ENCODE measurements at places on chromosomes 7 and 10.

DNA sequence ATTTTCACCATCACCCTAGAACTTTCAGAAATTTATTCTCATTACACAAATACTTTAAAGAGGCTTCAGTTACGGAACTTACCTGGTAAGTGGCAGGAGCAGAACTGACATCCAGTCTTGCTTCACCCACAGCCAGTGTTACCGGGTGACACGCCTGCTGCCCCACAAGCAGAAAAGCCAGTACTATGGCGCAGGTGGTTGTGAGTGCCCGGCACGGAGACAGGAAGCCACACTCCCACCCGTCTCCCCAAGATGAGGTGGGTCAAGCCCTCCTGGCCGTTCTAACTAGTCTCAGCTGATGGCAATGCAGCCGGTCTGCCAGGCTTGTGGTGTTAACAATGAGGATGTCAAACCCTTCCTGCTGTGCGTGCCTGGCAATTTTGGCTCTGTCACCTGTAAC, 86.9 kb downstream of the PROSER2 start:
- no peak for DNase-seq

DNA sequence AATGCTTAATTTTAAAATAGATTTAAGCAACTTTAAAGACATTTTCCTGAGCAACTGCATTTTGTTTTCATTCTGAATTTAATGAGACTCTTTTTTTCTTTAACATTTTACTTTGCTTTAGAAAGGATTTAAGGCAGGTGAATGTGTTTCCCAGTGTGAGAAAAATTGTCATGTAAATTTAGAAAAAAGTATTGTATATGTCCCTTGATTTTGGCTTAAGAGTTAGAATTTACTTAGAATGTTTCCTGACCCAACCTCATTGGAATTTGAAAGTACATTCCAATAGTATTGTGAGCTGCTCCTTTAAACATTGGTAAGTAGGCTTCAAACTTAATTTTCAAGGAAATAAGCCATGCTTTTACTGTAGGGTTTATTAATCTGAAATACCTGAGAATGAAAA, 110.2 kb downstream of the PTEN start:
- DNase-seq: no peak

GRCh38 chr7:44922351-44922694, 37.0 kb upstream of the PURB start:
- DNase-seq: no peak

- DNase-seq: no peak
These were observed 5.9 kb upstream of the ADAP1 start for GRCh38 chr7:960269-960871.

DNA sequence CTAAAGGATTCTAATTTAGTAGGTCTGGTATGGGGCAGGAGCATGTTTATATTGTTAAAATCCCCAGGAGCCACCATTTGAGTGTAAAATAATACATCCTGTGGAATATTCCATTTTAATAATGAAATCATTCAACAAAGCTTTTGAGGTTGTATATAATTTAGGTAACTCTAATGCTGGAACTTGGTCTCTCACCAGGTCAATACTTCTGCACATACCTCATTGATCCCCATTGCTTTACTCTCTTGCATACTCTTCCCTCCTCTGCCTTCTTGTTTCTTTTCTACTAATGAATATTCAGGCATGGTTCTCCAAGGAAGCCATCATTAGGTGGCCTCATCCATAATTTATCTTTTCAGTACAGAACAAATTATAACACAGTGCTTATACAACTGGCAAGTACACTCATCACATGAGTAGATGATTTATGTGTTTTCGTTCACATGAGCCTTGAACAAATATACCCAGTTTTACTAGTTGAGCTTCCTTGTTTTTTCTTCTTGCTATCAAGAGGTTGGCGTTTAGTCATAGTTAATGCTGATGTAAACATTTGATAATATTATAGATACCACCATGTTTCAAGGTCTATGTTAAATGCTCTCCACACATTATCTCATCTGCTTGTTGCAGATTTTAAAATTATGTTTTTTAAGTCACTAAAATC, 7.2 kb downstream of the PALS2 start:
- DNase-seq: peak; percentile 8

- DNase-seq: no peak
These were observed 316.7 kb downstream of the TCERG1L start for GRCh38 chr10:130994845-130995244.

DNA sequence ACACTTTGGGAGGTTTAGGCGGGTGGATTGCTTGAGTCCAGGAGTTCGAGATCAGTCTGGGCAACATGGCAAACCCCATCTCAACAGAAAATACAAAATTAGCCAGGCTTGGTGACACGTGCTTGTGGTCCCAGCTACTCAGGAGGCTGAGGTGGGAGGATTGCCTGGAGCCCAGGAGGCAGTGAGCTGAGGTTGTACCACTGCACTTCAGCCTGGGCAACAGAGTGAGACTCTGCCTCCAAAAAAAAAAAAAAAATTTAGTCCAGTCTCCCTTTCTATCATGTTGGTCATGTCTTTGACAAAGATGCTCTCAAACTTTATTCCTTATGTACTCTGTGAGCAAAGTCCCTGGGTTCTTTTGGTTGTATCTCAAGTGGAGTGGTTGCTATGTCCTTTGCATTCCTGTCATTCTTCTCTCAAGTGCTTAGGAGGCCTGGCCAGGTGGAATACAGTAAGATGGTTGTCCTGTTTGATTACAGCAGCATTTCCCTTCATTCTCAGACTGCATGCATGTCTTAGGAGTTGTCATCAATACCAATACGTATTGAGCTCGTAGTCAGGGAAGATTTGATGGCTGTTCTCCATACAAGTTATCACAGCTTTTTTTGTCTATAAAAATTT, 85.7 kb downstream of the MMRN2 start:
- DNase-seq: no peak

GRCh38 chr7:158266817-158267741, 320.5 kb downstream of the PTPRN2 start:
- no peak for DNase-seq

- no peak for DNase-seq
These were observed 10.3 kb upstream of the CALML5 start for GRCh38 chr10:5509691-5510090.

- no peak for DNase-seq
These were observed 48.5 kb upstream of the MKX start for GRCh38 chr10:27794157-27794556.

DNA sequence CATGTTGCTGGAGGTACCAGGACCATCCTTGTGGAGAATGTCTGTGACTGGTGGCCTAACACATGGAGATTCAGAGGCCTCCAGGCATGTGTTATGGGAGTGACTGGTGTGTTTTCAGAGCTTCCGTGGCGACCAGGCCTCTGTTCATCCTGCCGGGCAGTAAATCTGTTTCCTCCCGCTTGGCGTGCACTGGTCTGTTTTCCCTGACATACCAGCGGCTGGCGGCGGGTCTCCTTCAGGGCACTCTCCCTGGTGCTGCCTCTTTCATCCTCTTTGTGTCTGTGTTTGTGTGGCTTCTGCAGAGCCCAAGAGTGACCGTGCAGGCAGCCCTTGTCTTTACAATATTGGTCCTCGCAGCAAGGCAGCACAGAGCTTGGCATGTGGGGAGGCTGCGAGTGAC, 385.1 kb upstream of the MKI67 start:
- no peak for DNase-seq

- no peak for DNase-seq
These were observed 2.6 kb upstream of the ZNF746 start for GRCh38 chr7:149500201-149500600.

DNA sequence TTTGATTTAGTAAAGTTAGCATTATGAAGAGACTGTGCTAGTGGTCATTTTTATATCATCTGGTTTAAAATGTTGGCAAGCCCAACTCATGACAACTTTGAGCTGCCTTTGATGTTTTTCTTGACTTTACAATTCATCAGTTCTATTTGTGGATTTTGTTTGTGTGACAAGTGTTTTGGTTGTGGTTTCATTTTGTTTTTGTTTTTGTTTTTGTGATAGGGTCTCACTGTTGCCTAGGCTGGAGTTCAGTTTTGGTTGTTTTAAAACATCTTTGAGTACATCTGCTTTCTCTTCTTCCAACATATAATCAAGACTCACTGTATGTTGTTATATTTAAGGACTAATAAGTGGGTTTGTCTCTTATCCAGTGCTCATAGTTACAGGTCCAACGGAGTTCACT, 17.6 kb upstream of the SFR1 start:
- DNase-seq: no peak

- no peak for DNase-seq
These were observed 161.6 kb downstream of the PKD1L1 start for GRCh38 chr7:47786557-47787248.

- no peak for DNase-seq
These were observed 182.4 kb downstream of the ARHGAP21 start for GRCh38 chr10:24541239-24541753.

GRCh38 chr7:132541656-132542055, 34.6 kb downstream of the PLXNA4 start:
- no peak for DNase-seq

- DNase-seq: no peak
These were observed 856.4 kb downstream of the LRMDA start for GRCh38 chr10:76287856-76288255.

DNA sequence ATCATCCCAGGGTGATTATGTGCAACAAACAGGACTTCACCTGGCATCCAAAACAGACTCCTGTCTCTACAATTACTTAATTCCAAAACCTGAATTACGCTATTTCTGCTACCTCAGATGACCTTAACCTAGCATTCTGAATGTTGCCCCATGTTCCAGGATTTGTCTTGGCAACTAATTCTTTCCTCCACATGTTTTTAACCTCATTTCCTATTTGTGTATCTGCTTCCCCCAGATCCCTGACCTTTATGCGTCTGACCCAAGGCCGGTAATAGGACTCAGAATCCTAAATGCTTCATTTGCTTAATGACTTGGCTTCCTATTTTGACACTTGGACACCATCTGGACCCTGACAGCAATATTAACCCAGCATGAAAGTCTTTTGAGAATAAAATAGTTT, 8.7 kb upstream of the ING3 start:
- DNase-seq: no peak

GRCh38 chr10:20257422-20257821, 441.2 kb downstream of the PLXDC2 start:
- DNase-seq: peak; percentile 38

- DNase-seq: no peak
These were observed 268.4 kb downstream of the TCERG1L start for GRCh38 chr10:131043039-131043691.

- DNase-seq: no peak
These were observed 4.5 kb downstream of the KAZALD1 start for GRCh38 chr10:101066146-101066895.

GRCh38 chr7:135463908-135464307, 46.0 kb downstream of the CNOT4 start:
- no peak for DNase-seq

DNA sequence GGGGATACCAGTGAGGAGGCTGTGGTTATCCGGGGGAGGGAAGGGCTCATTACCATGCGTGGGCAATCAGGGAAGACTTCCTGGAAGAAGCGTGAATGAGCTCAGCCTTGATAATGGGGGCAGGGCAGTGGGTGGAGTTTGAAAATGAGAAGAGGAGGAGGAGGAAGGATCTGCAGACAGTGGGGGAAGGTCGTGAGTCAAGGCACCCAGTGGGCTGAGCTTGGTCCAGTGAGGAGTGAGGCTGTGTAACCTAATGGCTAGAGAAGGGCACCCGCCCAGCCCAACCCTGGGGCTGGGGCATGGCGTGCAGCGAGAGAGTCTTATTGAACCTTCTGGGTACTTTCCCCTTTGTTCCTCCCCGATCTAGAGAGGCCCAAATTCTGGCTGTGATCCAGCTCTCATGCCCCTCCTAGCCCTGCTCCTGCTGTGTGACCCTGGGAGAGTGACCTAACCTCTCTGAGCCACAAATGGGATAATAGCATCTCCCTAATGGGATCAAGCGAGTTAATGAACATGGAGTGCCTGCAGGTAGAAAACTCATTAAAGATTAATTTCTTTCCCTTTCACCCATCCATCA, 31.5 kb downstream of the CLIP2 start:
- no peak for DNase-seq

DNA sequence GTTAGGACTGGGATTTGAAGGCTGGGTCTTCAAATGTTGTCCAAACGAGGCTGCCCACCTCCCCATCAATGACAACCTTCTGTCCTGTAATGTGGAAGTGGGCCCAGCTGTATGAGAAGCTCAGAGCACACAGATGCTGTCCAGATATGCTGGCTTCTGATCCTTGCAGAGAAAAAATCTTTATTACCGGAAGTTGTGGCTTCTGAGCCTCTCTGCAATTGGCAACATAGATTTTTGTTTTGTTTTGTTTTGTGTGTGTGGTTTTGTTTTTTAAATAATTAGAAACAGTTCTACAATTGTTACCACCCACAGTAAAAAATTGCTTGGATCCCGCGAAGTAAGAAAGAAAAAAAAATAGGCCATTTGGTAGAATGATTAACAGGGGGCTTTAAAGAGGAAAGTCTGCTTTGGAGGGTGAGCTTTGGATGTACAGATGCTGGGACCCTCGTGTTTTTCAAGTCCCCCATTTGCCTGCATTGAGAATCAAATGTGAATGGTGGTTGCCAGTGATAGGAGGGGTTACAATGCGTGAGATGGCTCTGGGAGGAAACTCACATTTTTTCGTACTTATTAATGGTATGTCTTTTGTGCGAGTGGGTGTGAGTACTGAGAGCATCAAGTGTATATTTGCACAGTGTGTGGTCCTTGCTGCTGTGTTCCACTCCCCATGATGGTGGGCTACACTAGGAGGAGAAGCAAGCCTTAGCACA, 153.2 kb downstream of the TCF7L2 start:
- DNase-seq: no peak

DNA sequence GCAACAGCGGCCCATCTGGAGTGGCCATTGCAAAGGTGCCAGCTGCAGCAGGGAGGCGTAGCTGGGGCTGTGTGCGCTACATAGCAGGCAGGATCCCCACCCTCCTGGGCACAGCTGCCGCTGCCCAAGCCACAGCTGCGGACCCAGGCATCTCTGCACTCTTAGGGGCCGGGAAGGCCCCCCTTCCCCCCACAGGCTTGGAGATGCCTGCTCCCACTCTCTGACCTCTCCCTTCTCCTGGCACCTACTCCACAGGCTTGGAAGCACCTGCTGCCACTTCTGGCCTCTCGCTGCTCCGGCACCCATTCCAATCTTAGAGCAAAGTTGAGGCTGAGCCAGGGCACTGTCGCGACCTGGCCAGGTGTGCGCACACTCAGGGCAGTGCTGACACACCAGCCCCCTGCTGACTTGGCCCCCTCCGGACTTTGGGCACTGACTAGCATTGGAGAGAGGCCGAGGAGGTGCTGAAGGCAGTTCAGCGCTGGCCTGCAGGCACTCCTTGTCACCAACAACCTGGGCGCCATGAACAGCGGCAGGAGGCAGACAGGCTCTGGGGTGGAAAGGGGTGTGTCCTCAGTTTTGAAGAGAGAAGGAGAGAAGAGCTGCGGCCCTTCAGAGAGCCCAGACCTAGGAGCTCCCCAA, 18.4 kb downstream of the RBM48 start:
- DNase-seq: no peak

- DNase-seq: peak; percentile 51
These were observed 1.3 kb downstream of the AMPH start for GRCh38 chr7:38629651-38630510.

- no peak for DNase-seq
These were observed 168.7 kb downstream of the GNAI1 start for GRCh38 chr7:80303315-80303714.

DNA sequence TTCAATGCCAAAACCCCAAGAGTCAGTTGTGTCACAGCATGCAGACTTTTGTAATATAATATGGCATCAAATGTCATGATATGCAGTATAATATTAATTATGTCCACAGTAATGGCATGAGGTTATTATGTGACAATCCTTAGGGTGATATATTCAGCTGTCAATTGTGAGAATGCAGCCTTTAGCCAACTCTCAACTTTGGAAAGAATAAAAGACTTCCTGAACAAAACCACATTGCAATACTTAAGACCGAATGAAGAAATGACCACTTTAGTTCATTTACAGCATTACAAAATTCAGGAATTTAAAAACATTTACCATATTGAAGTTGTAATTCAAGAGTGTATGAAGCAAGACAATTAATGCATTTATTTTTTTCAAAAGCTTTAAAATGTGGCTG, 45.4 kb downstream of the CPVL start:
- no peak for DNase-seq

Data from NCI-H748 treated with DMSO at 0.1 percent for 48 hours (cell line).